Anterior cingulate cortex (tissue), 58 donors: ENCODE measurements at places on chromosomes 7 and 10.

DNA sequence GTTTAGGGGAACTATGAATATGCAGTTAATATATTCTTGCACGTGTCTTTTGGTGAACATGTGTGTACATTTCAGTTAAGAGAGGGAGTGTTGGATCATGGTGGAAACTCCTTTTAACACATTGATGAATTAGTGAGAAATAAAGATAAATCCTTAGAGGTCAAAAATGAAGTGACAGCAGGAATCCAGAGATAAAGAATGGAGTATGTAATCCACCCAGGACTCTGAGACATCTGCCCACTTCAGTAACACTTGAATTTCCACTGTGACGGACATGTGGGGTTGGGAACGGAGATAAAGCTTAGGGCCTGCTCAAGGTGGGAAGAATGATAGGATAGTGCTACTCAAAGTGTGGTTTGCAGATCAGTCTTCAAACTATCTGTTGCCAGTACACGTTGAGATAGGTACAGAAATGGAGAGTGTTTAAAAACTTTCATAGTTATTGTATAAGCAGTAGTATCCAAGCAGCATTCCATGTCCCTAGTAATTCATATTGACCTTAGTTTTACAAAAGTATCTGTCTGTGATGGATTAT, 6.6 kb upstream of the RELN start:
- DNase-seq = no peak

DNA sequence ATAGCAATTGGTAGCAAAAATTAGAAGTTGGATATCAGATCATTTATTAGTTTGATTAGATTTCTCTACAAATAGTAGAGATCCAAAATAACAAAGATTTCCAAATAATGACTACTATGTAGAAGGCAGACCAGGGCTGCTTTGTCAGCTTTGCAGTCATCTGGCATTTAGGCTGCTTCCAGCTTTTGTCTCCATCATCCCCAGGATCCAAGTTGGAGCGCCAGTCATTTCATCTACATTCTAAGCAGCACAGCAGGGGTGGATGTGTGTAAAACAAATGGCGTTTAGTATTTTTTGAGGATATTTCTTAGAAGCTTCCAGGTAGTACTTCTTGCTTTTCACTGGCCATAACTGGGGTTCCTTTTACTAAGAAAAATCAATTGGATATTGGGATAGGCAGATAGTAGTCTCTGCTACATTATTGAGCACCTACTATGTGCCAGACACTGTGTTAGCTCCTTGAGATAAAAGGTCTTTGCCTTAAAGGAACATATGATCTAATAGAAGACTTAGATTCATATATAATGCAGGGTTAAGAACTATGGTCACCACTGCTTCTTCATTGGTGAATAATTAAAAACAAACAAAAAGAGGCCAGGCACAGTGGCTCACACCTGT, 41.5 kb downstream of the TPST1 start:
- DNase-seq = no peak

GRCh38 chr10:878895-879294, 52.6 kb downstream of the LARP4B start:
- DNase-seq = no peak

DNA sequence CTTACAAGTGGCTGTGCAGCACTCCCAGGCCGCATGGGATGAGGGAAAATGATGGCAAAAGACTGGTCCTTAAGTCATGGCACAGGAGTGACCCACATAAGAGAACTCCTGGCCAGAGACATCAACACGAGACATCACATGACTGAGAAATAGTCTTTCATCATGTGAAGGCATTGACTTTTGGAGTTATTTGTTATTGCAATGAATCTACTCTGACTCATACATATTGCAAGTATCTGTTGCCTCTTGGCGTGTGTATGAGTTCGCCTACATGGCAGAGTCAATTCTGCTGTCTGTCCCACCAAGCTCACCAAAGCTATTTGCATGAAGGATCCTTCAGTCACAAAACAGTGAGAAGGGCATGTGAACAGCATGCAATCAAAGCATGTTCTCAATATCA, 59.7 kb upstream of the HABP2 start:
- no peak for DNase-seq

- no peak for DNase-seq
These were observed 65.2 kb downstream of the HBP1 start for GRCh38 chr7:107233981-107234380.

DNA sequence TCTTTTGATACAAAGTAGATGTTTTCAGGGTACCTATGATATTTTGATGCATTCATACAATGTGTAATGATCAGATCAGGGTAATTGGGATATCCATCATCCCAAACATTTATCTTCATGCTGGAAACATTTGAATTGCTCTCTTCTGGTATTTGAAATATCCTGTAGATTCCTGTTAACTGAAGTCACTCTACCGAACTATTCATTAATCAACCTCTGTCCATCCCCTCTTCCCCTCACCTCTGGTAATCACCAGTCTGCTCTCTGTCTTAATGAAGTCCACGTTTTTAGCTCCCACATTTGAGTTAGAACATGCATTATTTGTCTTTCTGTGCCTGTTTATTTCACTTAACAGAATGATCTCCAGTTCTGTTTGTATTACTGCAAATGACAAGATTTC, 11.3 kb downstream of the MTG1 start:
- DNase-seq = no peak

GRCh38 chr7:45921699-45922519, 837 bp upstream of the IGFBP3 start:
- no peak for DNase-seq

- DNase-seq = peak; percentile 37
These were observed 193.2 kb downstream of the MYOF start for GRCh38 chr10:93288679-93289634.

GRCh38 chr7:22653951-22654350, 73.0 kb upstream of the IL6 start:
- DNase-seq = no peak

DNA sequence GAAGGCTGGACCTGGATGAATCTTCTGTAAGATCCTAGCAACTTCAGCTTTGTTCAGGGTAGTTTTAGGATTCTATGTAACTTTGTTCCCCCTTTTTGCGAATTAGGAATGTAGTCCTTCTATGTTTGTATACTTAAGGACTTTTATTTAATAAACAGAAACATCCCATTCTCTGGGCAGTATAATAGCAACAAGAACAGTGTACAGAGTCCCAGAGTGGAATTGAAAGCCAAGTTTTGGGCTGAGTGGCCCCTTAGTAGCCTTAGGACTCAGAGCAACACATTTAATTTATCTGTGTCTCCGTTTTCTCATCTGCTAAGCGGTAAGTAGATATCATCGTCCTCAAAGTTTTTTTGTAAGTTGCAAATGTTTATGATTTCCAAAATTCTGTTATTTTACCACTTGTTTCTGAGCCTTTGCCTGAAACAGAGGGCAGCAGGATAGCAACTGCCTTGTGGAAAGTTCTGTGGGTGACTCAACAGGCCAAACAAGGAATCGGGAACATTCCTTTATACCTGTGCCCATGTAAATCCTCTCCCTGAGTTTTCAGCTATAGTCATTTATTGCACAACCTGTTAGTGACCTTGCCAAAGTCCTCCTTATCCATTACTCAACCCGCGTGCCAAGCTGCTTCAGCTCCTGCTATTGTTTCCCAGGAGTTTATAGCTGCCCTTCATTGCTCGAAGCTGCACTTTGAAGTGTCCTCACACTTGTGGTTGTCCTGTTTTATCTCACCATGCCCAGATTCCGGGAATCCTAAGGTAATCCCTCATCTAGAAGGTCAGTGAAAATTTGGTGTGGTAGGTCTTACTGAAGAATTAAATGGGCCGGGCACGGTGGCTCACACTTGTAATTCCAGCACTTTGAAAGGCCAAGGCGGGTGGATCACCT, 199.1 kb upstream of the AHR start:
- DNase-seq = no peak

DNA sequence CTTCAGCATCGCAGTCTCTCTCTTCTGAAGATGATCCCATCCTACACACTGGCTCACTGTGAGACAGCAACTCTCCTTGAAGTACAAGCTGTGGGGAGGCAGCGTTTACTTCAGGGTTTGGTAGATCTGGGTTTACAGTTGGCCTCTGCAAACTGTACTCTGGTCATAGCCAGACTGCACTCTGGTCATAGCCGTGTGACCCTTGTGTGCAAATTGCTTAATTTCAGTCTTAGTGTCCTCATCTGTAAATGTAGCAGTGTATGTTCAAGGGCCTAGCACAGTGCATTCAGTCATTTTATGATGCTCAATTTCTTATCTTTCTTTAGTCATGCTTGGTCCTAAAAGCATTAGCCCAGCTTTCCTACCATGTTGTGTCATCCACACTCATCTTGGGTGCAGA, 188.2 kb downstream of the LRMDA start:
- DNase-seq = no peak

- DNase-seq = no peak
These were observed 21.0 kb upstream of the FOXL3 start for GRCh38 chr7:268991-269390.

DNA sequence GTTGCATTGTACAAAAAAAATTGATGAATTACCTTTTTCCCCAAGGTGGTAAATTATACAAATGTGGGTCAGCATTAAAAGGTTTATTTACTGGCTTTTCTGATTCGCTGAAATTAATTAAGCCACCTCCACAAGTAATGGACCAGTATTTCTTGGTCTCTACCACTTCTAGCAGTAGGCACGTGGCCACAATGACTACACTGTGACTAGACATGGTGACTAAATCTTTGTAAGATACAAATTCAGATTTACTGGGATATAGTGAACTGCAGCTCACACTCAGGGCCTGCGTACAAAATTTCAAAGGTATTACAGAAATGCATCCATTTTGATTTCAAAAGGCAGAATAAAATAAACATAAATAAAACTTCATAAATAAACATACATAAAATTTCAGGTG, 10.9 kb downstream of the HPSE2 start:
- no peak for DNase-seq

- DNase-seq = no peak
These were observed 7.0 kb downstream of the FAM53B start for GRCh38 chr10:124737221-124737620.

- DNase-seq = no peak
These were observed 156.1 kb upstream of the NPY start for GRCh38 chr7:24127930-24128329.

- DNase-seq = no peak
These were observed 242.7 kb upstream of the SEMA3C start for GRCh38 chr7:81161451-81162075.

- no peak for DNase-seq
These were observed 34.0 kb downstream of the DLD start for GRCh38 chr7:107924841-107925504.

DNA sequence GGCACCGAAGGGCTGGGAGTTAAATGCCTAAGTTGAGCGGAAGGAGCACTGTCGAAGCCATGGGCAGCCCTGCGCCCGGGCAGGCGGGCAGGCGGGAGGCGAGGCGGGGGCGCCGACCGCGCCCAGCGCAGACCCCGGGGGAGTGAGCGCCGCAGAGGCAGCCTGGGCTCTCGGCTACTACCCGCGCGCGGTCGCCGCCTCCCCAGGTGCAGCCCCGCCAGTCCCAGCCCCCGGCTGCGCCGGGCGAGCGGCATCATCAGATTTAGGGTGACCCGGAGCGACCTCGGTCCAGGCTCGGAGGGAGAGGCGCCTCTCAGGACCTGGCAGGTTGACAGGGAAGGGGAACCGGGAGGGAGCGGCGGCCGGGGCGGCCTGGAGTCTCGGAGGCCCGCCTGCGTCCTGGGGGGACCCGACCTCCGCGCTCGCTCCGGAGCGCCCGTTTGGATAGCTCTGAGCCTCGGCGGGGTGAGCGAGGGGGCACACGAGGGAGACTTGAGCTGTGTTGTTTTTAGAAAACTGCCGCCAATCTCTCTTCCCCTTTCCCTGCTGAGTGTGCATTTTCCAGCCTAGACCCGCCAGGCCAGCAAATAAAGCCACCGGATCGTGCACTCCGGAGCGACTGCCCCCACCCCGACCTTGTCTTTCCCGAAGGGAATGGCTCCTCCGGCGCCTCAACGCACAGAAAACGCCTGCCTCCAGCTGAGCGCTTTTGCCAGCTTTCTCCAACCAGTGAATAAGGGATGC, 2.3 kb upstream of the NRP1 start:
- peak; percentile 12 for DNase-seq

- DNase-seq = no peak
These were observed 1.8 kb downstream of the CC2D2B start for GRCh38 chr10:95909561-95909960.

GRCh38 chr10:103238506-103239252, 7.0 kb upstream of the RPEL1 start:
- DNase-seq = no peak

GRCh38 chr10:132869621-132870020, 72.7 kb downstream of the CFAP46 start:
- no peak for DNase-seq

GRCh38 chr10:88152728-88153133, 289.3 kb downstream of the PTEN start:
- DNase-seq = no peak

- DNase-seq = no peak
These were observed 50.0 kb downstream of the PRF1 start for GRCh38 chr10:70552586-70552985.

DNA sequence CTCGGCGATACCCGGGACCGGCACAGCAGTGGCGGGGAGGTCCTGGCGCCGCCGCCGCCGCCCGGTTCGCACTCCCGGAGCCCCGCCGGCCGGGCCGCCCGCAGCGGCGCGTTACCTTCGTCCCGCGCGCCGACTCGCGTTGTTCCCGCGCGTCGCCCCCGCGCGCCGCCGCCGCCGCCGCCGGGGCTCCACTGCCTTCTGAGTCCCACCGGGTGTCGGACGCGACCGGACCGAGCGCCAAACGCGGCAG, at the start of gene EZH2:
TSS of gene EZH2 (minus strand) at position 243 of the 250 bp plus-strand sequence. CDS start 36,993 bp downstream, outside the sequence.
- DNase-seq = no peak

- no peak for DNase-seq
These were observed 138.4 kb downstream of the SDK1 start for GRCh38 chr7:3439333-3440030.

DNA sequence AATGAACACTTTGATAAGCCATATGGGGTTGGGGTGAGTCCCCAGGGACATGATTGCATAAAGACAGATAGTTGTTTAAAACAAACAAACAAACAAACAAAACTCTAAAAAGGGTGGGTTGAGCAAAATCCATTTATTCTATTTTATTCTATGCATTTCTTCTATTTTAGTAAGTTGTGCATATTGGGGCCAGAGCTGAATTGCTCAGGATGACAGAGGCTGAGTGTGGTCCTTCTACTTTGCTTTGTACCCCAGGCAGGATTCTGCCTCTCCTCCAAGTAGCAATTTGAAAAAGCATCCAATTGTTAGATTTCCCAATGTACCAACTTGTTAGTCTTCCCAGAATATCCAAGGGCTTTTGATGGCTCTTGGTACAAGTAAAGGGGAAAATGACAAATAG, 29.2 kb upstream of the XPNPEP1 start:
- no peak for DNase-seq

DNA sequence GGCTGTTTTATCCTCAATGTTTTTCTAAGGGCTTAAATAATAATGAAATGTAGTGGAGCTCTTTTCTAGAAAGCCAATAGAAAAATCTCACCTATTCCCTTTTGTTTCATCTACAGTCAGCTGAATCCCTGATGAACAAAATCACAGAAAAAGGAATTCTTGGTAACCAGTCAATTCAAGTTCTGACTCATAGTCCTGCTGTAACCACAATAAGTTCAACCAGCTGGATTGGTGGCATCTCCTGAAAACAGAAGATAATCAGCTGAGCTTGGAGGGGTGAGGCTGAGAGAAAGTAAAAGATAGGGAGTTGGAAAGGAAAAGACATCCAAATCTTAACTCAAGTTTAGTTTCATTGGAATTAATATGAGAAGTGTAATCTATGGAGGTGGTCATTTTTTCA, 772.1 kb downstream of the CCSER2 start:
- DNase-seq = no peak
